ENCODE measurements at places on chromosomes 7 and 10.

- peak; percentile 46 for DNase-seq
These were observed 57.2 kb upstream of the STRIP2 start for GRCh38 chr7:129376778-129377700.

DNA sequence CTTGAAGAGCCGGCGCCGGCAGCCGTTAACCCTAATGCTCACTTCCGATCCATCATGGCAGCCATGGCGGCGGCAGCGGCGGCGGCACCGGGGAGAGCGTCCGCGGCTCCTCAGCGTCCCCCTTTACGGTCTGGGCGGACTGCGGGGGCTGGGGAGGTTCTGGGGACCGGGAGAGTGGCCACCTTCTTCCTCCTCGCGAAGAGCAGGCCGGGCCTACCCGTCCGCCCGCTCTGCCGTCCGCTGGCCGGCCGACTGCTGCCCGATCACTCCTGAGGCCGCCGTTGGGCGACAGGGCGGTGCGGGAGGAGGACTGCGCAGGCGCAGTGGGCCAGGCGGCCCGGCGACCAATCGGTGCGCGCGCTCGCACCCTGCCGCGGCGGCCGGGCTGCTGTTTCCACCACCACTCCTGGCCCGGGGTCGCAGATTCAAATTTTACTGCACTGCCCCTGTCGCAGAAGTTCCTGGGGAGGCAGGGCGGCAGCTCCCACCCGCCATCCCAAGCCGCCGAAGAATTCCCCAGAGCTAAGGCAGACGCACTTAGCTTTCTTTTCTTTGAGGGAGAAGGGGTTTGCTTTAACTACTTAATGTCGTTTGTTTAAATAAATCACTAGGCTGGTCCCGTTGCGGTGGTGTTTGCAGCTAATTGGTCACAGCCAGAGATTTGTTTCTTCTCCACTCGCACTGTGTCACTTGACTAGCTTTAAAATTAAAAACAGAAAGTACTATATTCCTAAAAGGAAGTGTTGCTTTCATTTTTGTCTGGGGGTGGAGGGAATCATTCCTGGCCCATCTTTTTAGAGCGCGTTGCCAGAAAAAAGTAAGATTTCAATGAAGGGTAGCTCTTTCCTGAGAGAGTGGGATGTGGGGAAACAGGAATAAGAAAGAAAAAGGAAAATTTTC is at the start of gene KIF5B:
Gene KIF5B, minus strand, starts transcription at position 290 of the 900 bp plus-strand sequence. CDS start 452 bp downstream, outside the sequence.
- peak; percentile 88 for DNase-seq

DNA sequence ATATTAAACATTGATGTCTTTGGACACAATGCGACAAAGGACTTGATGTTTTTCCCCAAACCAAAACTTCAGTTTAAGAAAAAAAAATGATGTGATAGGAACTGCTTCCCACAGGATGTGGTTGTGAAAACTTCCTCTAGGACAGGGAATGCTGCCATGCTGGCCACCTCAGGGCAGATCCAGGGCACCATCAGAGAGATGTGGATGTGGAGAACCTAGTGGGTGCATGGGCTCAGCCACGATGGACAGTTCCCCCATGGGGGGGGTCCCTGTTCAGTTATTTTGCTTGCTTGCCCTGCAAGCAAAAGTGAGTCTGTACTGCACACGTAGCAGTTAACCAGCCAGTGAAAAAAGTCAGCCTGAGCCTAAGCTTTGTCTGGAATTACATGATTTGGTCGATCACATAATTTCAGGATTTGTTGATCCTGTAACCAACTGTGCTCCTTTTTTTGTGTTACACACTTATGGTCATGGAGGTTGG is 36.3 kb downstream of the LAMB4 start:
- peak; percentile 63 for DNase-seq

GRCh38 chr7:78968951-78969350 is 484.5 kb downstream of the MAGI2 start:
- no peak for DNase-seq

- DNase-seq = no peak
These were observed 7.8 kb upstream of the RBM28 start for GRCh38 chr7:128351296-128352152.

DNA sequence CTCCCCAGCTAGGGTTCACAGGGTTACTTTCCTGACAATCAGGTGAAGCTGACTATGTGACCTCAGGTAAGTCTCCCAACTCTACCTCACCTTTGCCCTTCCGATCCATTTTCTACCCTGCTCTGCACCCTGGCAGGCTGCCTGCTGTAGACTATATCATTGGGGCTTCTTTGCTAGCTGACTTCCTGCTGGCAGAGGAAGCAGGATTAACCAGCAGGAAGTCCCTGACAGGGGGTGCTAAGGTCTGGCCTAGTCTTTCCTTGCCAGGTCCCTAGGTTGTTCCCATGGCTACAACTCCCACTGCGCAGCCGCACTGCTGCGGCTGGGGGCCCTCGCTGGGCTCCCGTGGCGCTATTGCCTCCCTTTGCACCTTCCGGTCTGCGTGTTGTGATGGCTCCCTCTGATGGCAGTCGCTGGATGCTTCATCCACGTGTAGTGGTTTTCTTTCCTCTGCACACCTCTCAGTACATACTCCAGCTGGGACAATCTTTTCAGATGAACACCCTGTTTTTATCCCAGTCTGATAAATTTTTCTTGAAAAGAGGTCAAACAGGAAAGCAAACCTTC is 365.9 kb downstream of the REEP3 start:
- peak; percentile 6 for DNase-seq

- DNase-seq = no peak
These were observed 761 bp downstream of the LGI1 start for GRCh38 chr10:93758508-93758885.

- no peak for DNase-seq
These were observed 418.9 kb upstream of the NRP1 start for GRCh38 chr10:33753389-33753788.

DNA sequence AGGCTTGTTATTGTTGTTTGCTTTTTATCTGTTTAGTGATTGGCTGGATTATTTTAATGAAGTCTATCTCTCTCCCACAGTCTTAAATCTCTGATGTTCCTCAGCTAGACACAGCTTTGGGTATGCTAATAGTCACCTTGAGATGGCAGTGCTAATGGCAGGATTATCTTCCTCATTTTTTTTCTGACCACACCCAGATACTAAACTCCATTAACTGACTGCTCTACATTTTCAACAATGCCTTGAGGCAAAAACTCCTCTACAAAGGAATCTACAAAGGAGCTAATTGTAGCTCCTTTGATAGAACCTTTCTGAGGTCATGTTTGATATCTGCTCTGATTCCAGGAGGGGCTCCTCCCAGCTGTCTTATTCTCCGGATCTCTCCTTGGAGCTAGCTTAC is 122.6 kb downstream of the HBP1 start:
- no peak for DNase-seq

GRCh38 chr10:76454506-76455140 is 1023.2 kb downstream of the LRMDA start:
- no peak for DNase-seq

GRCh38 chr10:64477791-64478190 is 956.6 kb downstream of the REEP3 start:
- no peak for DNase-seq

DNA sequence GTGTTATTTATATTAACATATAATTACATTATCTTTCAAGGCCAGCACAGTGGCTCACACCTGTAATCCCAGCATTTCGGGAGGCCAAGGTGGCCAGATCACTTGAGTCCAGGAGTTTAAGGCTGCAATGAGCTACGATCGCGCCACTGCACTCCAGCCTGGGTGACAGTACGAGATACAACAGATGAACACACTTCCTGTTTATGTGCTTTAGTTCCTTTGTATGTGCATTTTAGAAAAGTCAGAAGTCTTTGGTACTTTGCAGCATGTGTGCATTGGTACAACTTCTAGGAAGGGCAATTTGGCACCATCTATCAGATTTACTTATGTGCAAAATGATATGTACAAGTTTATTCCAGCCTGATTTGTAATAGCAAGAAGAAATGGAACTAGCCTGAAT is 13.3 kb downstream of the SLC35G1 start:
- no peak for DNase-seq

- DNase-seq = no peak
These were observed 115.8 kb upstream of the PRR15 start for GRCh38 chr7:29447828-29448227.

GRCh38 chr10:35339942-35340341 is 3.6 kb downstream of the CCNY start:
- DNase-seq = no peak

- DNase-seq = peak; percentile 30
These were observed 39.5 kb downstream of the DIP2C start for GRCh38 chr10:649798-650440.

- peak; percentile 94 for DNase-seq
These were observed 1.5 kb downstream of the LZTS2 start for GRCh38 chr10:101000915-101001658.

- DNase-seq = no peak
These were observed 205.3 kb downstream of the CHCHD3 start for GRCh38 chr7:132876576-132876975.

GRCh38 chr7:87886875-87887274 is 10.6 kb downstream of the DBF4 start:
- peak; percentile 70 for DNase-seq

- DNase-seq = no peak
These were observed 24.8 kb upstream of the FAM171A1 start for GRCh38 chr10:15395935-15396334.

GRCh38 chr7:3459111-3459510 is 158.1 kb downstream of the SDK1 start:
- DNase-seq = no peak

DNA sequence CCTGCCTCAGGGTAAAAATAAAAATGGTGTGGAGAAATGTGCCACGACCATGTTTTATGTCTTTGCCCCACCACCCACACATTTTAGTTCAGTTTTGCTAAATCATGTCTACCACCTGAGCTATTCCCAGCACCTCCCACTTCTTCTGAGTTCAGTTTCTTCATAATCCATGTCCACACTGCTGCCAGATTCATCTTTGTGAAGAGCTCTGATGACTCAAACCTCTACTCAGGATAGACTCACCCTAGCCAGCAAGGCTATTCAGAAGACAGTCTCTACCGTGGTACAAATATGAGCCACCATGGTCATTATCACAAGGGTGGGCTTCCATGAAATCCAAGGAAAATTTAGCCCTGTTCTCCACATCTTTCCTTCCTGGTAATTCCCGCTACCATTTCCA is 231.1 kb upstream of the PRKCQ start:
- DNase-seq = no peak

- DNase-seq = peak; percentile 70
These were observed 212.6 kb upstream of the FRMD4A start for GRCh38 chr10:14543046-14543903.

Measured in choroid plexus epithelial cell (primary cell).